DMS79 (cell line): ENCODE measurements at places on chromosomes 11 and 22.

- DNase-seq = no peak
Measured at GRCh38 chr11:84333221-84333620, 1047.1 kb upstream of the CCDC90B start.

GRCh38 chr11:2881076-2881980 is 4.2 kb downstream of the CDKN1C start:
- no peak for DNase-seq

DNA sequence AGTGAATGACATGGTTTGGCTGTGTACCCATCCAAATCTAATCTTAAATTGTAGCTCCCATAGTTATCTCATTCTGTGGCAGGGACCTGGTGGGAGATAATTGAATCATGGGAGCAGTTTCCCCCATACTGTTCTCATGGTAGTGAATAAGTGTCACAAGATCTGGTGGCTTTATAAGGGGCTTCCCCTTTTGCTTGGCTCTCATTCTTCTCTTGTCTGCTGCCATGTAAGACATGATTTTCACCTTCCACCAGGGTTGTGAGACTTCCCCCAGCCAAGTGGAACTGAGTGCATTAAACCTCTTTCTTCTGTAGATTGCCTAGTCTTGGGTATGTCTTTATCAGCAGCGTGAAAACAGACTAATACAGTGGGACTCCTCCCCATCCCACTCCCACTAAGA is 11.1 kb downstream of the OR5A2 start:
- no peak for DNase-seq

- no peak for DNase-seq
Measured at GRCh38 chr22:25448435-25449051, 115.9 kb upstream of the GRK3 start.

DNA sequence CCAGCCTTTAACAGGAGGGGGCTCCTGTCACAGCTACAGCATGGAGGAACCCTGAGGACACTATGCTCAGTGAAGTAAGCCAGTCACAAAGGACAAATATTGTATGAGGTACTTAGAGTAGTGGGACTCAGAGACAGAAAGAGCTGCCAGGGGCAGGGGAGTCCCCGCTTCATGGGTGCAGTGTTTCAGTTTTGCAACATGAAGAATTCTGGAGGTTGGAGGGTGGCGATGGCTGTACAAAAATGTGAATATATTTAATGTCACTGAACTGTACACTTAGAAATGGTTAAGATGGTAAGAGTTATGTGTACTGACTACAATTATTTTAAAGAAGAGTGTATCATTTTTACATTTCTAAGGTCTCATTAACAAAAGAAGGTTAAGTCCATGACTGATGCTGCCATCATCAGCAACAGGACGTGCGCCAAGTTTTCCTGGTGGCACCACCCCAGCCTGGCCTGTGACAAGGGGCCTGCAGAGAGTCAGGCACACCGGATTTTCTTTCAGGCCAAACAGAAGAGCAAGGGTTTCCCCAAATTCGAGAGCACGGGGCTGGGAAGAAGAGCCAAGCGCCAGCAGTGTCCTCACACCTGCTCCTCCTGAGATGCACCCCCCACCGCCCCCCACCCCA is 22.1 kb downstream of the YPEL1 start:
- no peak for DNase-seq

DNA sequence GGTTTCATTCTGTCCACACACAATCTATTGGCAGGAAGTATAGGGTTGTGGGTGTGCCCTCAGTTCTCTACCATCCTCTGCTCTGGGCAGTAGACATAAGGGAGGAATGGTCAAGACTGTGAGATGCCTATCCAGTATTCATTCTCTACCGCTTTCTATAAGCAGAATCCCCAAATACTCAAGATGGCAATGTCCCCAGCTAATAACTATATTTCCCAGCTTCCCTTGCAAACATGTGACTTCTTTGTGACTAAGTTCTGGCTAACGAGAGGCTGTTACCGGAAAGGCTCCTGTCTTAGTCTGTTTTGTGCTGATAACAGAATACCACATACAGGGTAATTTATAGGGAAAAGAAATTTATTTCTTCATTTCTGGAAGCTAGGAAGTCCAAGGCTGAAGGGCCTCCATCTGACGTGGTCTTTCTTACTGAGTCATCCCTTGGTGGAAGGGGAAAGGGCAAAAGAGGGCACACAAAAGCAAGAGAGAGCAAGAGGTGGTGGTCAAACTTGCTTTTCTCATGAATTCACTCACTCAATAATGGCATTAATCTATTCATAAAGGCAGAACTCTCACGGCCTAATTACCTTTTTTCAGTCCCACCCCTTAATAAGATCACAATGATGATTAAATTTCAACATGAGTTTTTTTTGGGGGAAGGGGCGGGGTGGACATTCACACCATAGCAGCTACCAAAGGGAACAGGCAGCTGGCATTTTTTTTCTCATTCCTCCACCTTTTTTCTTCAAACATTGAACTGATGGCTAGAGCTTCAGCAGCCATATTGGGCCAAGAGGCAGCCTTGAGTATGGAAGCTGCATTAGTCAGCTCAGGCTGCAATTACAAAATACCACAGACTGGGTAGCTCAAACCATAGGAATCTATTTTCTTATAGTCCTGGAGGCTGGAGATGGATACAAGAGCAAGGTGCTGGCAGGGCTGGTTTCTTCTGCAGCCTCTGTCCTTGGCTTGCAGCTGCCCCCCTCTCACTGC is 109.7 kb upstream of the OR9Q1 start:
- no peak for DNase-seq
